ENCODE measurements at places on chromosomes 1 and 21. TPM values are rescaled to one million over a fixed set of nuclear protein-coding genes. Genes with fewer than 3 reads are reported as not detected.
A peak's percentile ranks its signal among the peaks of the same experiment; 100 is the strongest.

GRCh38 chr1:231800108-231800507 is 173.5 kb downstream of the DISC1 start:
- ATAC-seq: no peak

DNA sequence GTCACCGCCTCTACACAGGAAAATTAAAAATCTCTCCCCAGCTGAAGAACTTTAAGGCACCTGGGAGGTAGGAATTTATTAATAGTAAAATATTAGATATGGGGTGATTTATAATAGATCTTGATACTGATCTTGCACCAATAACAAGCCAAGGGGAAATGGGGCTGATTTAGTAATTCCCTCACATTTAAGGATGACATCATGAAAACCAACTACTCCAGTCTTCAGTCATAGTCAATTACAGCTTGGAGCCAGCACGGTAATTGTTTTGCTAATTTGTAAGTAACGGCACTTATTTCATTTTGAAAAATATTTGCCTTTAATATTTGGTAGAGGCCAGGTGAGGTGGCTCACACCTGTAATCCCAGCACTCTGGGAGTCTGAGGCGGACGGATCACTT is 92.8 kb downstream of the TGFBR3 start:
- no peak for ATAC-seq

DNA sequence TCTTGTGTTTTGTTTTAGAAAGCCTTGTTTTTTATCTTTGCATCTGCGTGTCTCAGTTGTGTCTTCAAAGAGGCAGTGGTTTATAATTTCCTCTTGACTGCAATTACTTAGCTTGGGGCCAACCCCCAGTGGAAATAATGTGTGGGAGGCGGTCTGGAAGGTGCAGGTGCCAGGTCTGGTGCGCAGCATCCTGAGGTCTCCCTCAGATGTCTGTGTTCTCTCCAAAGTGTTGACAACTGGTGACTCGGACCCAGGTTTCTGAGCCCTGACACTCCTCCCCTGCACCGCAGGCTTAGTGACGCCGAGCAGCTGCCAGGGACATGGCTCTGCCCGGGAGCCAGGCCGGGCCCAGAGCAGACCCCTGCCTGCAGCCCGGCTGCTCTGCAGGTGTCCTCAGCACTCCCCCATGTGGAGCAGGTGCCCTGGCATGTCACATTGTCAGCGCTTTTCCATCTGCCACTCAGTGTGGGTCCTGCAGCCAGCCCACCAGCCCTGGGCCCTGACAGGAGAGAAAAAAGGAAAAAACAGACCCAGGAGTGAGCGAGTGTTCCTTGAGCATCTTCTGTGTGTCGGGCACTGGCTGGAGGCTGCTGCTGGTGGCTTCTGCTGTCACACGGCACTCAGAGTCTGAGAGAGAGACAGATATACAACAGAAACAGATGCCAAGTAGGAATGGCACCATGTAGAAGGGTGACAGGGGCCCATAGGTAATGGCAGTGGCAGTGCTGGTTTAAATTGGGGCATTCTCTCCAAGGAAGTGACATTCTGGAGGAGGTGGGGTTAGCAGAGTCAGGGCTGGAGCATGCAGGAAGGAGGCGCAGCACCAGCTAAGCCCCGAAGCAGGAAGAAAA is 24.8 kb upstream of the SELENON start:
- ATAC-seq: peak; percentile 56

DNA sequence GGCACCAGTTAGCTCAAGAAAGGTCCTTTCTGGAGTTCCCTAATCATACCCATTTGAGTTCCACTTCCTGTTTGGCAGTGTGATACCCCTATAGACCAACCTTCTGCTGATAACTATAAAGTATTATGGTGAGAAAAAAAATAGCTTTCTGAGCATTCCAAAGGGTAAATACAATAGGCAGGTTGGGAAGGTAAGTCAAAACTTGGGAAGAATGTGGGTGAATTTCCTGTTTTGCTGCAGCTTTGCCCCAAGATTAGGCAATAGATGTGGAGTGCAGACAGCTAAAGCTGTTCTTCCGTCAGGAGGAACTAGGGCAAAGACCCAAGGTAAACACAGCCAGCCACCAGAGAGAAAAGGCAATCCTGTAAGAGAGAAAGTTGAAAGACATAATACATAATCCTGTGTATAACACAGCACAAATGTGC is 49.9 kb upstream of the GUCA2A start:
- peak; percentile 80 for ATAC-seq

GRCh38 chr1:18536915-18537314 is 56.2 kb downstream of the KLHDC7A start:
- no peak for ATAC-seq

GRCh38 chr1:245436407-245436806 is 281.6 kb downstream of the KIF26B start:
- no peak for ATAC-seq

GRCh38 chr1:17545356-17545755 is 5.9 kb downstream of the ARHGEF10L start:
- peak; percentile 69 for ATAC-seq

DNA sequence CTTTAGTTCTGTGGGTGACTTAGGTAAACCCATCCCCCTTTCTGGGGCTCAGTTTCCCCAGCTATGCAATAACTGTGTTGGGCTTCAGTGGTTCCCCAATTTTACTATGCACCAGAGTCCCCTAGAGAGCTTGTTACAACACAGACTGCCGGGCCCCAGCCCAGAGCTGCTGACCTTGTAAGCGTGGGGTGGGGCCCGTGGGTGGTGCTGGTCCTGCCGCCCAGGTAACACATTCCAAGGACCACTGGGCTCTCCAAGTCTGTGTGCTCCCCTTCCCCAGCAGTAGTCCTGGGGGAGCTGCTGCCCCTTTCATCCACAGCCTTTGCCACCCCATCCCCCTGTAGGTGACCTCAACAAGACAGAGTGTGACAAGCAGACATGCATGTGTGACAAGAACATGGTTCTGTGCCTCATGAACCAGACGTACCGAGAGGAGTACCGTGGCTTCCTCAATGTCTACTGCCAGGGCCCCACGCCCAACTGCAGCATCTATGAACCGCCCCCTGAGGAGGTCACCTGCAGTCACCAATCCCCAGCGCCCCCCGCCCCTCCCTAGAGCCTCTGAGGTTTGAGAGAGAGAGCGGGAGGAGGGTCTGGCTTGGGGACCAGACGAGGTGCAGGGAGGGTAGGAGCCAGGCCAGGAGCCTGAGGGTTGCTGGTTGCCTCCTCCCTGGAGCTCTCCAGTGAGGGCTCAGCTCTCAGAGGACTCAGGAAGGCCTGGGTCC is 8.9 kb downstream of the PLA2G2F start:
- no peak for ATAC-seq

- ATAC-seq: no peak
Measured at GRCh38 chr1:151255381-151255780, 847 bp downstream of the PSMD4 start.

GRCh38 chr1:231395998-231396390 is 26.1 kb downstream of the EGLN1 start:
- ATAC-seq: no peak

CASQ2 gene
- total RNA-seq: 0.92 TPM

- ATAC-seq: no peak
Measured at GRCh38 chr1:28644494-28644893, 1.6 kb upstream of the TAF12 start.

DNA sequence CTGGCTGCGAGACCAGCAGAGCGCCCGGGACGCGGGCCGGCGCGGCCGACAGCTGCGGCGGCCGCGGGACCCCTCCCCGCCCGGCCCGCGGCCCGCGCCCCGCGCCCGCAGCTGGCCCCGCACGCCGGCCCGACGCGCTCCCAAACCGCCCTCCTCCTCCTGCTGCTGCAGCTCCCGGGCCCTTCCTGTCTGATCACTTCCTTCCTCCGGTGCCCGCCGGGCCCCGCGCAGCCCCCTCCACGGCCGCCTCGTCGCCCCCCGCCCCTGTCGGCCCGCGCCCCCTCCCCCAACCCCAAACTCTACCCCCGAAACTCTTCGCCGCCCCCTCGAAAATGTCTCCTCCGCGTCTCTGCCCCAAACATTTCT is 594 bp downstream of the LUZP1 start:
- ATAC-seq: peak; percentile 32

DNA sequence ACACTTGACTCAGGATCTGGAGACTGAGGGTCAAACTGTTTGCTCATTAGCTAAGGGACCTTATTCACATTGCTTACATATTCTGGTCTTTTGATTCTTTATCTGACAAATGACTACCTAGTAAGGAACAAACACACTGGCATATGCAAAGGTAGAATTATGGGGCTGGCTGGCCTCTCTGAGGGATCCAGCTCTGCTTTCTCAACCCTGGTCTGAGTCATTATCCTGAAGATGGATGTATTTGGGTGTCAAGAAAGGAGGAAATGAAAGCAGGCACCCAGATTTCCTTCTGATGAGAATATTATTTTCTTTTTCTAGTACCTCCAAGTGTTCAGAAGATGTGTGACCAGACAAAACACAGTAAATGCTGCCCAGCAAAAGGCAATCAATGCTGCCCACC is 6.0 kb downstream of the SMCP start:
- ATAC-seq: peak; percentile 40

Measured in esophagus mucosa (tissue), 1 donor.